ENCODE measurements at places on chromosomes 2 and 18.

GRCh38 chr2:215930505-215931253, 82.7 kb downstream of the MREG start:
- no peak for DNase-seq

DNA sequence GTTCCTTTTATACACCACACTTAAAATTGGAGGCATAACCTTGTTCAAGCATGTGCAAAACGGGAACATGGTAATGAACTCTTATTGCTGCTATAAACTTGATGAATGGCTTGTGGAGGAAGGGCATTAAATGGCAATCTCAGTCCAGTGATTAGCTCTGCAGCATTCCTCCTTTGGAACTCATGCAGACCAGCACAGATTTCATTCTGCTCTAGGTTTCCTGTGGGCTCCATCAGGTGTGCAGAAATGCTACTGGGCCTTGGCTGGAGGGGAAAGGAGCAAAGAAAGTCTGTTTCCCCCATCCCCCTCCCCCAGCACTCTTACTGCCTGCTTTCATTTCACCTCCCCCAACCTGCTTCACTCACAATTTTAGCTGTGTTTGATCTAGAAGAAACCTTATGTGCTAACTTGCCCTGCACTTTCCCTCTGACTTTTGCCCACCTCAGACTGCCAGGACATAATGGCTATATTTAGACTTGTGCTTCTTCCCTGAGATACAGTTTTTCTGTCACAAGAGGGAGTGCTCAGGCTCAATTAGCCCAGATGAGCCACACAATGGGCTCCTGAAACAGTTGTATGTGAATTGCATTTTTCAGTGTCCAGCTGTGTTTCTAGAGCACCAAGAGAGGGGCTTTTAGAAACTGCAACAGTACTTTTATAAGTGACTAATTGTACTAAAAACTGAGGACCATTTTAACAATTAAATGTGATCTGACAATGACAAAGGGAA, 109.8 kb downstream of the FSHR start:
- DNase-seq = no peak

- no peak for DNase-seq
Observed at GRCh38 chr2:159187106-159187505, 99.4 kb downstream of the WDSUB1 start.

DNA sequence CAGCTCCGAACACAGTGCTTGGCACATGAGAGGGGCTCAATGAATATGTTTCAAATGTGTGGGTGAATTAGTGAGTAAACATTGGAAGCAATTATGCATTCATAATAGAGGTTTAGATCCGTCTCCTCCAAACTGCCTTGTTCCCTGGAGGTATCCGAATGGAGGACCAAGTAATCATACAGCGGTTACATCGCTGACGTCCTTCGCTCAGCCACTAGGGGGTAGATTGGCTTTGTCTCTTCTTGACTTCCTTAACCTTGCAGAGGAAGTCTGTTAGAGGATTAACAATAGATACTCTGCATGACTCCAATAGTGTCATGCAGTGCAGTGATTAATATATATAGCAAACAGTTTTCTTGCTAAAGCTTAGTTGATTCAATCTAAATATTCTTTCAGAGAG, 517.0 kb downstream of the PTPRM start:
- DNase-seq = no peak

- DNase-seq = no peak
Observed at GRCh38 chr2:10330700-10331026, 28.0 kb downstream of the HPCAL1 start.

DNA sequence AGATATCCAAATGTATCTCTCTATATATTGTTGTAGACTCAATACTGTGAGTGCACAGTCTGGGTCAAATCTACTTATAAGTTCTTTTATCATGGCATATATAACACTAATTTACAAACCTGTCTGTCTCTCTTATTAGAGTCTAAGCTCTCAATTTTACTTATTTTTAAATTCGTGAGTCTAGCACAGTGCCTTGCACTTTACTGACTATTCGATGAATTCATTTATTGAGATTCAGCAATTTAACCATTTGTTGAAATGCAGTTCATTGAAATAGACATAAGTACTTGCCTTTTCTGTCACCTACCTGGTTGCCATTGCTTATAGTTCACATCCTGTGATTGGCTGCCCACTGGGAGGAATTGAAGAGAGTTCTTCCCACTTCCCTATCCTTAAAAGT, 10.3 kb upstream of the ALS2 start:
- no peak for DNase-seq

DNA sequence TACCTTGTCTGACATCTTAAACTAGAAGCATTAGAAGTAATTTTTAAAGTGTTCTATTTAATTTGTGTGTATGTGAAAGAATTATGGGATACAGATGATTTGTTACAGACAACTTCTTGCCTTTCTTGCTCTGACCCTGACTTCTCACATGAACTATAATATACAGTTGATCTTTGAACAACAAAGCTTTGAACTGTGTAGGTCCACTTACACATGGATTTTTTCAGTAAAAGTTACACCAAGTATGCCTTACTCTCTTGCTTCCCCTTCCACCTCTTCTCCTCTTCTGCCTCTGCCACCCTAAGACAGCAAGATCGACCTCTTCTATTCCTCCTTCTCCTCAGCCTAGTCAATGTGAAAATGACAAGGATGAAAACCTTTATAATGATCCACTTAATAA, 42.2 kb downstream of the SLC40A1 start:
- no peak for DNase-seq

DNA sequence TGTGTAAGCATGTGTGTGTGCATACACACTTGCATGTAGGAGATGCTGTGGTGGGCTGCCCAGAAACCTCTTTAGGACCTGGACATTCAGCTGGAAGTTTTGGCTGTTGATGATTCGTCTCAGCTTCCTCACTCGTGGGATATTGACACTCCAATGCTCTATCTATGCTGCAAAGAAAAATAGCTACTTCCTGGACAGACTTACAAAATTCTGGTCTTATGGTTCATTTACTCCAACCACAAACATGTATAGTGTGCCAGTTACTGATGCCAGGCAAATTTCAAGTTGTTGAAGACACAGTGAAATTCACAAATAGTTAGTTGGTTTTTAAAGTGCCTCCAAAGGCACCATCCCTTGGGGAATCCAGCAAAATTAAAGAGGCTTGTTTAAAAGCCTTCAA, 882.6 kb downstream of the CPS1 start:
- DNase-seq = no peak

Measured in stimulated activated CD4-positive, alpha-beta T cell treated with anti-CD3 and anti-CD28 coated beads, Interleukin-1b, Interleukin-23, amount 100 ng/mL, for 4 hours (primary cell).